BE2C (cell line): ENCODE measurements at places on chromosomes 16 and 17.
A peak's percentile ranks its signal among the peaks of the same experiment; 100 is the strongest.

- no peak for DNase-seq
These were observed 108.7 kb downstream of the SMG6 start for GRCh38 chr17:2194889-2195335.

- DNase-seq = no peak
These were observed 410.2 kb upstream of the PSMD7 start for GRCh38 chr16:73886426-73886825.

- no peak for DNase-seq
These were observed 2.2 kb upstream of the ARL4D start for GRCh38 chr17:43396491-43397060.

DNA sequence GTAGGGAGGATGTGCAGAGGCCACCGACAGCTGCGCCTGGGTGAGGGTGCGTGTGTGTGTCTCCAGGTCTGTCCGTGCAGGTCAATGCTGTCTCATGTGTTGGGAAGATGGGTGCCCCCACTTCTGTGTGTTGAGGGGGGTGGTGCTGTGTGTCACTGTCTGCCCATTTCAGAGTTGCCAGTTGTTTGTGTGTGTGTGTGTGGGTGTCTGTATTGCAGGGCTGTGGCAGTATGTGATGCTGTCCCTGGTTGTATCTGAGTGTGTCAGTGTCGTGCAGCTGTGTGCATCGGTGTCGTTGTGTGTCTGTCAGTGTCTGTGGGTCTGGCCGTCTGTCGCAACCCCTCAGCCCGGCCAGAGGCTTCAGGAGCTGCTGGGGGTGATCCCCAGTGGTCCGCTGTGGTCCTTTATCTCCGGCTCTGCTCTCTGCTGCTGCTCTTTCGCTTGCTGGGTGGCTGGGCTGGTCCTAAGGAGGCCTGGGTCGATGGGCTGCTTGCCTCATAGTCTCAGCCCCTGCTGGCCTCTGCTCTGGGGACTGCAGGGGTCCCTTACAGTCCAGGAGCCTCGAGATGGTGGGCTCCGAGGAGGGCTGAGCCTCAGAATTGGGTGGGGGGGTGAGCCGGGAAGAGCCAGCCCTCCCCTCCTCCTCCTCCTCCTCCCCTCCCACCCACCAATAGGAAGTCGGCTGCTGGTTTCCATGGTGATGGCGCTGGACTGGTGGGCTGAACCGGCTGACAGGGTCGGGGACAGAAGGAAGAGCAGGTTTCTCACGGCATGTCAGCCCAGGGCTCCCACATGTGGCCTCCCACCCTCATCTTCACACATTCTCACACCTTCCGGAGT, at the start of gene TSPOAP1:
TSPOAP1 (minus strand) TSS at position 601 of the 840 bp plus-strand sequence. CDS start 875 bp downstream, outside the sequence.
- DNase-seq = peak; percentile 76

GRCh38 chr17:41619036-41619926, 5.1 kb downstream of the KRT17 start:
- no peak for DNase-seq

- no peak for DNase-seq
These were observed 585 bp downstream of the MT2A start for GRCh38 chr16:56608876-56609462.

DNA sequence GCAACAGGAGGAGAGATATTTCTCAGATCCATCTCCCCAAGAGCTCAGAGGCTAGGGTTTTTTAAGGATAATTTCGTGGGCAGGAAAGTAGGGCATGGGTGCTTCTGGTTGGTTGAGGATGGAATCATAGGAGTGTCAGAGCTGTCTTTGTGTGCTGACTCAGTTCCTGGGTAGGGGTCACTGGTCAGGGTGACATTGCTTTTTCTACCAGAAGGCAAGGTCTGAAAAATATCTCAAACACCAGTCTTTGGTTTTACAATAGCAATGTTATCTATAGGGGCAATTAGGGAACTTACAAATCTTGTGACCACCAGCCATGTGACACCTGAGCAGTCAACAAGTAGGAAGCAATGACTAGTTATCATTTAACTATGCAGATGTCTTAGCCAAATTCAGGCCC, 82.9 kb upstream of the DYNLRB2 start:
- DNase-seq = no peak

- no peak for DNase-seq
These were observed 44.2 kb downstream of the NUP93 start for GRCh38 chr16:56774016-56774680.

GRCh38 chr16:53156516-53156915, 101.7 kb downstream of the CHD9 start:
- no peak for DNase-seq

GRCh38 chr17:10798332-10798749, 5.6 kb downstream of the TMEM238L start:
- no peak for DNase-seq

- DNase-seq = no peak
These were observed 78.9 kb downstream of the C16orf95 start for GRCh38 chr16:87238361-87238715.

- no peak for DNase-seq
These were observed 4.7 kb upstream of the CUEDC1 start for GRCh38 chr17:57959929-57960328.

GRCh38 chr17:3724378-3725077, 825 bp downstream of the HASPIN start:
- DNase-seq = no peak

DNA sequence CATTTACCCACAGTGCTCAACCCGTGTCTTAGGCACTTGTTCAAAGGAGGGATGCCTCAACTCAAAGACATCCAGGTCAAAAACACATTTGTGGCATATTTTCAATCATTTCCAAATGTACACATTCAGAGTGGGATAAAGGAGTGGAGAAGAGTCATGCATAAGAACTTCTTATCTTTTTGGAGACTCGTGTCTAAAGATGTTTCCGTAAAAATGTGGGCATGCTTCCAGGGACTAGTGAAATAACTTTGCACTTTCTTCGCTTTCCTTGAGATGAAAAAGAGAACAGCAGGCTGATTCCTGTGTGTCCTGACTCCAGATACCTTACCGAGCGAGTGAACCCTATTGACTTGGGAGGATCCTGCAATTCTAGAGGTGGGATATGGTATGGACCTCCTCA, 256.6 kb upstream of the KCNJ16 start:
- DNase-seq = no peak

- no peak for DNase-seq
These were observed 53.1 kb downstream of the TEX2 start for GRCh38 chr17:64209983-64210382.

DNA sequence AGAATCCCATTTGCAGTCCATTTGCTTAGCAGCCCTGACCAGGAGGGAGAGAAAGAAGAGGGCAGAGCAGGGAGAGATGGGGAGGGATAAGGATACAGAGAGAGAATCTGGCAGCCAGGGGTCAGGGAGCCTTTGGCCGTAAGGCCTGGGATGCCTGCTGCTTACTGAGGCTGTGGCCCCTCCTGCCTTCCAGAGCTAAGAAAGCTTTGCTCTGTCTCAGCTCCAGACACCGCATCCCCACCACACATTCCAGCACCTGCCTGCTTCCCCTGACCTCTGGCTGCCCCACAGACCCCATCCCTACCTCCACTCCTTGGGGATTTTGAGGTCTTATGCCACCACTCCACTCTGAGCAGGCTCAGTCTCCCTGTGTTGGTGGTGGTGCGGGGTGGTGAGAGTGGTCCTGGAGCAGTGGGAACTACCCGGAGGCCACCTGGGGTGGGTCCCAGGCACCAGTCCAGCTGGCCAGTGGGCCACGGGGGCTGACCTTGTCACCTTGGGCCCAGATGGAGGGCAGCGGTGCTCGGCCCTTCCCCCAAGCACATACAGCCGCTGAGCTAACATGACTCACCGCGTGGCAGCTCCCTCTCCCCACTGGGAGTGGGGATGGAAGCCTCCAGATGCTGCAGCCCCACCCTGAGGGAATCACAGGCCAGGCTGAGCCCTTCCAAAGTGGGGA, 58.3 kb downstream of the RAI1 start:
- DNase-seq = peak; percentile 50

DNA sequence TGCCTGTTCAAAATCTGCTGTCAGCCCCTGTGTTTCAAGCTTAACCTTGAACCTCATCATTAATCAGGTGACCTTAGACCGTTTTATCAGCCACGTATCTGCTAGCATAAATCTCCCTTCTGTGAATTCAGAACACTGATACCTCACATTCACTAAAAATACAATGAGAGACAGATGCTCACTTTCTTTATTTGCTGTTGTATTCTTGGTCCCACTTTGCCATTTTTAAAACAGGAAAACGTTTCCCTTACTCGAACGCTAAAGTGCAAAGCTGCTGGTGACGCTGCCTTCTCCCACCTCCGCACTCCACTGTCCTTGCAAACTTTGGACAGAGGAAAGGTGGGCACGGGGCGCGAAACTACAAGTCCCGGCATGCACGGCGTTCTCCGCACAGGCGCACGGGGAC, 220 bp upstream of the ARHGAP44 start:
- DNase-seq = no peak

DNA sequence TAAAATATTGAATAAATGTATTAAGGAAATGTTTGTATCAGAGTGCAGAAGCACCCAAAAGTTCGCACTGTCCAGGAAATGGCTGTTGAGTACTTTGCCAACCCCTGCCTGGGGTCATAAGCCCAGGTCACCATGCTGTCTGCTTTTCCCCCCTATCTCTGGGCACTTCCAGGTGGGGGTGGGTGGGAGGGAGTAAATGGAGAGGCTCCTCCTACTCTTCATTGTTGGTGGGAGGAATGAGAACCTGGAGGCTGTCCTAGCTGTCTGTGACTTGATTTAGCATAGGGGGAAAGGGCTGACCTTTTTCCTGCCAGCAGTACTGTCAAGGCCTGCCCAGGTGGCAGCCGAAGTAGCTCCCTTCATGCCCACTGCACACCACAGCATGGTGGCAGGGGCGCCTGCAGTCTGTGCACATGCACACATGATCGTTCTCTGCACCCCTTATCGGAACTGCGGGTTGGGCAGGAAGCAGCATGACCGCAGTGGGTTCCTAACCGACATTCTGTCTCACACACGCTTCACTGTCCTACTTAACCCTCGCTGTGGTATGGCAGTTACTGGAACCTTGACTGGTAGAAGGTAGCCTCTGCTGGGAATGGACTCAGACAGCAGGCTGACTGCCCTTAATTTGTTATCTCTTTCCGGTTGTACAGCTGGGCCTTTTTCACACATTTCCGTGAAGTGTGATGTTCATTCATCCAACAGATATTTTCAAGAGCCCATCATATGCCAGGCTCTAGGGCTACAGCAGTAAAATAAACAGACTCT, 41.5 kb downstream of the LDHD start:
- DNase-seq = no peak

GRCh38 chr17:52357854-52358253, 199.3 kb upstream of the CA10 start:
- DNase-seq = no peak

GRCh38 chr17:45282683-45283644, 21.1 kb upstream of the SPATA32 start:
- no peak for DNase-seq

DNA sequence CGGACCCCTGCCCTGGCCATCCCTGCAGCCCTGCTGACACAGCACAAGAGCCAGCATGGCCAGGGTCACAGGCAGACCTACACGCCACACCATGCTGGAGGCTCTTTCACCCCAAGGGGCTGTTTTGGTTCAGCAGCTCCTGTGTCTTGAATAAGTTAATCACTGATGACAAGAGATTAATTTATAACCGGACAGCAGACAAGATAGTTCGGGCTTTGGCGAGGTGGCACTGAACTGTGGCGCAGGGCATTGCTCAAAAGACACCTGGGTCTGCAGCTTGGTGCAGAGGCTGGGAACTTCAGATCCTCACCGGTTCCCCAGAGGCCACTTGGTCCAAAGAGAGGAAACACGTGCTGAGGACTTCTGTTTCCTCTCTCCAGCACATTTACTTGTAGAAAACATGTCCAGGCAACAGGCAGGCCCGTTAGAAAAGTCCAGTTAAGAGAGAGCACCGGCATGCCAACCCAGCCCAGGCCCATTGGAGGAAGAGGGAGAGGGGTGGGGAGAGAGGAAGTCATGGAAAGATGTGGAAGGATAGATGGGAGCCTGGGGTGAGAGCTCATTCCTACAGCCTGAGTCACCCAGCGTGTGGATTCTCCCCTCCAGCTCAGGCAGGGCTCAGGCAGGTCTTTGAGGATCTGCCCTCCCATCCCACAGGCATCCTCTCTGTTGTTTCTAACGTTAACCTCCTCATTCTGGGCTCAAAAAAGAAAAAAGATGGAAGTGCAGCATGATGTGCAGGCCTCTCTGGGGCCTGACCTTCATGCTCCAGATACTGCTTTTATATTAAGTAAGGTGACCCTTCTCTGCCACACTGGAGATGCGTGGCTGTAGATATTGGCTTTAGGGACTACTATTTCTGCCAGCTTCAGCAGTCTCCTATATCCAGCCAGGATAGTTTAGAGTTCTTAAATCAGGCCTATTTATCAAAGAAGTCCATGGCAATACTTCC, 80.0 kb upstream of the HNF1B start:
- DNase-seq = no peak

DNA sequence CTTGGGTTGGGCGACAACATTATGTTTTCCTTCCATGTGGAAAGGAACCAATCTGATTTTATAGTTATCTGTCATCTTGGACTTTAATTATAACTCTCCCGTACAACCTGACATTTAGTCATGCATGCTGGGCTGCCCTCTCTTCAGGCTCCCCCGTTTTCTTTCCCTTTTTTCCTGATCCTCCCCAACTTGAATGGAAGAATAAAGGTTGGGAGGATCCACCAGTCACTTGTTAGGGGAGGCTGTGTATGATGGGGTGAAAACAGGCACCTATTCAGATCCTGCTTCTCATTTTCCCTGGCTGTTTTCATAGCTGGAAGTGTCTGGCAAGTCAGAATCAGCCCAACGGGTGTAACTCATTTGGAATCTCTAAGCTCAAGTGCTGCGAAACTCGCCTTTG, 267.2 kb upstream of the SALL1 start:
- no peak for DNase-seq

- no peak for DNase-seq
These were observed 587.6 kb downstream of the CDH11 start for GRCh38 chr16:64534180-64534780.

DNA sequence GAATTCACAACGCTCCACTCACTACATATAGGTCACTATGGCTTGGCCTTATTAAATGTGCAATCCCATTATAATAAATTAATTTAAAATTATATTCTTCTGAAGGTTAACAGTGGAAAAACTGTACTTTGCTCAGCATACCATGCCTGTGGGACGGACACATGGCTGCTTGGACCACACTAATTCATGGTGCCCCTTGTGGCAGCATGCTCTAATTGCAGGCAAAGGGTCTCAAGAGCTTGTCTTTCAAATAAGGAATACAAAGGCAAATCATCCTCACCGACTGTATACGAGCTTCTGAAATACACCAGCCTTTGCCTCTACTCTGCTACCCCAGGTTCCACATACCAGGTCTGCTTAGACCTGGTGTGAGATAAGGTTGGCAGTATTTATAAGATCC, 11.7 kb downstream of the SMPD3 start:
- DNase-seq = no peak
